ENCODE measurements at places on chromosomes 6 and 20.

DNA sequence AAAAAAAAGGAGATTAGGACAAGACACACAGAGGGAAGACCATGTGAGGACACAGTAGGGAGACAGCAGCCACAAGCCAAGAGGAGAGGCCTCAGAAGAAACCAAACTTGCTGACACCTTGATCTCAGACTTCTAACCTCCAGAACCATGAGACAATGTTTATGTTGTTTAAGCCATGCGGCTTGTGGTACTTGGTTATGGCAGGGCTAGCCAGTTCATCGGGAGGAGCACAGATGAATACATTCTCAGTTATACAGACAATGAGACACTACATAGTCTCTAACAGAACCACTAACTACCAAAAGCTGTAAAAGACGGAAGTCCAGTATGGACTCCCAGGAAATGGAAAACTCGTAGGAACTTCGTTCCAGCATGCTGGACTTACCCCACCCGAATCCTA, 116.8 kb downstream of the MBOAT1 start:
- no peak for ATAC-seq

- peak; percentile 83 for ATAC-seq
These were observed 68.7 kb upstream of the STMND1 start for GRCh38 chr6:17032988-17033634.

- no peak for ATAC-seq
These were observed 154.8 kb downstream of the PDSS2 start for GRCh38 chr6:107304421-107305025.

- ATAC-seq: no peak
These were observed 164.4 kb upstream of the QKI start for GRCh38 chr6:163250116-163250515.

- no peak for ATAC-seq
These were observed 118.7 kb downstream of the SMOC2 start for GRCh38 chr6:168559574-168560098.

Measured in motor neuron (in vitro differentiated cells).